NCI-H2171 (cell line): ENCODE measurements at places on chromosomes 12 and 14.

GRCh38 chr14:92539419-92539818 lies 25.8 kb downstream of the RIN3 start:
- no peak for DNase-seq

GRCh38 chr12:53063708-53064612 lies 14.1 kb downstream of the TNS2 start:
- DNase-seq = peak; percentile 17

GRCh38 chr12:96399919-96400630 lies at the start of gene CDK17:
TSS of gene CDK17 (minus strand) at chr12:96400439. CDS start at chr12:96334836, 65,603 bp downstream.
- DNase-seq = peak; percentile 84

GRCh38 chr12:68631227-68631626 lies 20.5 kb downstream of the RAP1B start:
- no peak for DNase-seq

GRCh38 chr12:44446181-44446580 lies 429.9 kb downstream of the NELL2 start:
- no peak for DNase-seq

DNA sequence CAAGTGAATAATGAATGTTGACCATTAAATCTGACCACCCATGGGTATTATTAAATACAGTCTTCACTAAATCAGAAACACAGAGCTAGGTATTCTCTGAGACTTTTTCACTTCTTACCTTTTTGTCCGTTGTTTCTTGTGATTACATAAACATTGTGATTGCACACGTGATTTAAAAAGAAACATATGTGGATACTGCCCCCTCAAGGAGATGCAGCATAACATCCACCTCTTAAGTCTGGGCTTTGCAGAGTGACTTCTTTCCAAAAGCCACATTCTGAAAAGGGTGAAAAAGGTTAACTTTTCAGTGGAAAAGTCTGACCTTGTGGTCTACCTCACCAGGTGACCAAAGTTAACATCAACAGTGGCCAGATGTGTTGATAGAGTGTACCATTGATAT lies 185.5 kb upstream of the FAR2 start:
- peak; percentile 30 for DNase-seq

DNA sequence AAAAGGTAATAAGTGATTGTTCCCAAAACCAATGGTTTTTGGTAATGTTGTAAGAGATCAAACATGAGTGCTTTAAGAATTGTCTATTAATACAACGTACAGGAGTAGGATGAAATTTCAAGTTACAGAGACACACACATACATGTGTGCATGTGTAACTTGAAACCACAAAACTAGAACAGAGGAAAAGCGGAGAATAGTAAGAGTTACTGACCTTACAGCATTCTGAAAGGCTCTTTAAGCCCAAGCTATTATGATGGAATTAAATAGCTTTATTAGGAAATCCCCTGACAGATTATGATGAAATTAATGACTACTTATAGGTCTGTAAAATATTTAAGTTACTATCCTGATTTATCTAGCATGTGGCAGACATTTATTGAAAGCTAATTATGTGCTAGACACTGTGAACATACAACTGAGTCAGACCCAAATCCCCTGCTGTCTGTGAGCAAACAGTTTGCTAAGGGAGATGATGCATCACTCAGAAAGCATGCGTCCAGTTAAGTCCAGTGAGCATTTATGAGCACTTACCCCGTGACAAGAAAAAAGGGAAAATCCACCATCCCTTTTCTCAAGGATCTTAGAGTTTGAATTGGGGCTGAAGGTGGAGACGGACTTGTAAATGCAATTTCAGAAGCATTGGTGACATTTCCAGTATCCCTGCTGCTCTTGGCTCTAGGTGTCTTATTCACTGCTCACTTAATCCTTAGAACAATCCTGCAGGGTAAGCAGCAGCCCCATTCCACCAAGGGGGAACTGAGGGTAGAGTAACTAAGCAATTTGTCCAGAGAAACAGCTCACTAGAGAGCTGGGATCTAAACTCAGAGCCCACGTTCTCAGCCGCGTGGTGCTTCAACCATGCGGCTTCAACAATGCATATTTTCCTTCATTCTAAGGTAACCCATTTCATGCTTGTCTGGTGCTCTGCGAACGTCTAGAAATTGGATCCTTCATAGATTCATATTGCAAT lies 117.4 kb downstream of the EML1 start:
- no peak for DNase-seq
